Activated CD8-positive, alpha-beta T cell treated with anti-CD3 and anti-CD28 coated beads, Interleukin-2, amount 10 ng/mL, durations not matched to agents 7 days and 5 days (primary cell): ENCODE measurements at places on chromosomes 12 and 14.

- DNase-seq: no peak
Measured at GRCh38 chr14:21093018-21093417, 5.4 kb downstream of the ZNF219 start.

GRCh38 chr12:53320352-53321195 lies 836 bp downstream of the AAAS start:
- no peak for DNase-seq

- no peak for DNase-seq
Measured at GRCh38 chr14:89667983-89668382, 250.9 kb upstream of the FOXN3 start.

DNA sequence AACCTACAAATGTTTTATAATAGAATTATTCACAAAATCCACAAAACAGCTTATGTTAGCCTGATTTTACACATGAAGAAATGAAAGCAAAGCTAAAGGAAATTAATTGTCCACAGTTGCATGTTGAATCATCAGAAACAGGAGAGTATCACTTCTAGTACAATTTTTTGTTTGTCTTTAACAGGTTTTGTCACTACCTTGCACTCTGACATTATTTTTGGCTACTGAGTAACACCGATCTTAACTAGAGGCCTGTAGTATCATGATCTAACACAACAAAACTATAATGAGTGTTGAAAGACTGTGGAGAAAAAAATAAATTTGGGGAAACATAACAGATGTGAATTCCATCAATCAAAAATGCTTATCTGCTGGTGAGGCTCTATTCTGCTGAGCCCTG lies 60.1 kb downstream of the TAOK3 start:
- DNase-seq: no peak

GRCh38 chr14:21016413-21017190 lies 8.3 kb downstream of the NDRG2 start:
- DNase-seq: no peak

- DNase-seq: peak; percentile 73
Measured at GRCh38 chr14:38867561-38868150, 235.4 kb downstream of the SEC23A start.

DNA sequence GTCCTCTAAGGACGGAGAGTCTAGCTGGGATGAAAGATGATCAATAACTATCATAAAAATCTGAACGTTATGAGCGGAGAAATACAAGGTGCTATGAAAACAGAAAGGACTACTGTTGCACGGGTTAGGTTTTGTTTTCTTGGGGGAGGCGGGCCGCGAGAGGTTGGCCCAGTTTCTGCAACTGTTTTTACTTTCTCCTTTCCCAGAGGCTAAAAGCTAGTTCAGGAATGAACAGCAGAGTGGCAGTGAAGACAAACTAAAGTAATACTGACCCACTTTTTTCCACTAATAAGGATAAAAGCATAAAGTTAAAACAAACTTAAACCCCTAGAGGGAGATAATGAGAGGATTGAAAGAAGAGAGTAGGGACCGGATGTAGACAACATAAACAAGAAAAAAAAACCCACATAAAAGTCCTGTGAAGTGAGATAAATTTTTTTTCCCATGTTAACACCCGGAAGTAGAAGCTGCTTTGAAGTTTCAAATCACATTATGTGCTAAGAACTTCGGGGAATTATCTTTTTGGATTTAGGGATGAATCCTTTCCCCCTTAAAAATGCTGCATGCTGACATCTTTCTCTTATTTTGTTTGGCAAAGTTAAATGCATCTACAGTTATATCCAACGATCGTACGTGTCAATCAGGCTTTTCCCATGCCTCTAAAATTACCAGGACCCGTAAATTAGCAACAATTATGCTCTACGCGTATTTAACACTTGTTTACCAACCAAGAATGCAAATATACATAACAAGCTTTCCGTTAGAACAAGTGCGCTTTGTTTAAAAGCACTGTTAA lies 1.0 kb upstream of the CDK17 start:
- DNase-seq: peak; percentile 59

- no peak for DNase-seq
Measured at GRCh38 chr12:129887101-129887500, 16.7 kb downstream of the TMEM132D start.

GRCh38 chr12:45695035-45695434 lies 34.5 kb upstream of the ARID2 start:
- no peak for DNase-seq

DNA sequence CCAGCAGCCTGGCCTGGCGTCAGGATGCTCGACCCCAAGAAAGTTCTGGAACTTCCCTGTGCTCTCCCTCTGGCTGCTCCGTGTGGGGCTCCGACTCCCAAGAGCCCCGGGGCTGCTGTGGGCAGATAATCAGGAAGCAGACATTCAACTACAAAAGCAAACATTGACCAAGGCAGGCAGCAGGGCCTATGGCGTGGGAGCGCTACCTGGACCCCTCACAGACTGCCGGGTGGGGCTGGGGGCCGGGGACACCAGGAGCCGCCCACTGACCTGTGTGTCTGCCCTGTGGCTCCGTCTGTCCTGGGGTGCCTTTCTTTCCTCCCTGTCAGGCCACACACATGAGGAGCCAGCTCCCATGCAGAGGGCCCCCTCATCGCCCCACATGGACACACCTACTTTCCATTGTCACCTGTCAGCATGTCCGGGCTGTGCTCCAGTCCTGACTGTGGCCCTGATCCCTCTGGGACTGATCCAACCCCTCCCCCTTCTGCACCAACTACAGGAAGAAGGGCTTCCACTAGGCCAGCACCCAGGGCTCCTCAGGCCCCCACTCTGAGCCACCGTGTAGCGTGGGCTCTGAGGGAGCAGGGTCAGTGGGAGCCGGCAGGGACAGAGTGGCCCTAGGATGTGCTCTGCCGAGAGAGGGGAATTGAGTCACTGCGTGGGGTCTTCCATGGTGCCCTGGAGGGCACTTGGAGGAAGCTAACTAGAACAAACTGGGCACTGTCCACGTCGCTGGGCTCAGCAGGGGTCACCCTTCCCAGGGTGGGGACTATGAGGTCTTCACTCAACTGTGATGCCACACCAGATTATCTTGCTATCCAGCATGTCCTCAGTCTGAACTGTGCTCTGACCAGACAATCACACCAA lies 215.4 kb upstream of the C14orf180 start:
- no peak for DNase-seq

DNA sequence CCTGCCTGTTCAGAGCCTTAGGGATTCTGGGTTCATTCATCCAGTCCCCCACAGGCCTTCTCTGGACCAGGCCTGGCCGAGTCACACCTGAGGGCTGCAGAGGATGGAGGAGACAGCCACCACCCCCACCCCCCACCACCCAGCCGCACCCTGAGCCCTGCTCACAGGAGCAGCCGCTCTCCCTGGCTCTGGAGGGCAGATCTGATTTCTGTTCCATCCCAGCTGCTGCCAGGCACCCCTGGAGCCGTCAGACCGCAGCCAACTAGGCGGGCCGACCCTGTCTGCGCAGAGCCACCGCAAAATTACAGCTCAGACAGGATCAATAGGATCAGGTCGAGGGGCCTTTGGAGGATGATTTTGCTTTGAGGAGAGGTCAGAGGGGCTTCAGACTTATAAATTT lies 154.6 kb upstream of the MYL2 start:
- no peak for DNase-seq

- DNase-seq: no peak
Measured at GRCh38 chr12:25713264-25713663, 160.2 kb upstream of the LMNTD1 start.

- no peak for DNase-seq
Measured at GRCh38 chr12:65313719-65314317, 35.3 kb downstream of the MSRB3 start.
